ENCODE measurements at places on chromosomes 1 and 21.
A peak's percentile ranks its signal among the peaks of the same experiment; 100 is the strongest.

DNA sequence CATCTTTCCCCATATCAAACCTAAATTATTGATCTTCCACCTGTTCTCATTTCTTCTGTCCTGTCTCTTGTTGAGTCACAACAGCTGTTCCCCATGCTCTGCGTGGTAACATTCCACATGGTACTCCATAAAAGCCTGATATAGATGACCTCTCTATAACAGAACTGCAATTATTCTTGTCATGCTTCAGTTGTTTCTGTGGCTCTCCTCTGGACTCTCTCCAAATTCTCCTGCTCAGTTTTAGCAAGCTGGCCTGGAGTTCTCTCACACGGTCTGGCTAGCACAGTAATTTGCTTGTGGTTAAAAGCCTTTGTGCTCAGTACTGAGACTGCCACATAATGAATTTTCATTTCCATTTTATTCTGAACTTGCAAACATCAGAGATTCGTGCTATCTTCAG lies 10.6 kb upstream of the LRRC39 start:
- no peaks in the 10 kb centered on the region for H3K27me3 ChIP-seq
- DNase-seq: no peak
- no peaks in the 10 kb centered on the region for H3K4me1 ChIP-seq
- H3K36me3 ChIP-seq: no peaks in the 10 kb centered on the region
- H3K27ac ChIP-seq: no peak overlapping the region

- no peaks in the 10 kb centered on the region for H3K4me1 ChIP-seq
- no peak for DNase-seq
- H3K27me3 ChIP-seq: no peaks in the 10 kb centered on the region
- H3K27ac ChIP-seq: no peak overlapping the region
- H3K36me3 ChIP-seq: no peaks in the 10 kb centered on the region
These were observed 56.0 kb downstream of the TBCE start for GRCh38 chr1:235423214-235423652.

DNA sequence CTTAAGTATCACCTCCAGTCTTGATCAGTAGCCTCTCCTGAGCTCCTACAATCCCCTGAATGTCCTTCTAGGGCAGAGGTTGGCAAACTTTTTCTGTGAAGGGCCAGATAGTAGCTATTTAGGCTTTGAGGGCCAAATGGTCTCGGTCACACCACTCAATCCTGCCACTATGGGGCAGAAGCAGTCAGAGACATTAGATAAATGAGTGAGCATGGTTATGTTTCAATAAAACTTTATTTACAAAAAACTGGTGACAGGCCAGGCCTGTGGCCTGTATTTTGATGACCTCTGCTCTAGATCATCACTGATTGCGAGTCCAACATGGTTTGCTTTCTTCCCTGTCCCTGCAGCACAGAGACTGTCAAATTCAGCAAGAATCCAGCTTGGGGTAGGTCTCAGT lies 36.3 kb downstream of the LRP8 start:
- no peaks in the 10 kb centered on the region for H3K27me3 ChIP-seq
- peaks cover 45% of the 10 kb centered on the region for H3K4me1 ChIP-seq
- no peaks in the 10 kb centered on the region for H3K36me3 ChIP-seq
- H3K4me3 ChIP-seq: no peak overlapping the region
- no peak for DNase-seq
- H3K27ac ChIP-seq: peak overlapping the region; percentile 46

GRCh38 chr1:168396940-168397684 lies 116.4 kb downstream of the TBX19 start:
- no peaks in the 10 kb centered on the region for H3K4me1 ChIP-seq
- H3K36me3 ChIP-seq: no peaks in the 10 kb centered on the region
- no peak overlapping the region for H3K4me3 ChIP-seq

GRCh38 chr1:230415405-230416132 lies 10.6 kb downstream of the PGBD5 start:
- no peak overlapping the region for H3K27ac ChIP-seq
- no peaks in the 10 kb centered on the region for H3K27me3 ChIP-seq
- DNase-seq: no peak
- H3K4me1 ChIP-seq: no peaks in the 10 kb centered on the region

GRCh38 chr1:42924082-42924850 lies 34.4 kb downstream of the SLC2A1 start:
- peak overlapping the region; percentile 89 for H3K4me3 ChIP-seq
- peak; percentile 82 for DNase-seq
- no peaks in the 10 kb centered on the region for H3K27me3 ChIP-seq
- peak overlapping the region; percentile 87 for H3K27ac ChIP-seq

GRCh38 chr1:78726686-78727085 lies 77.1 kb downstream of the IFI44 start:
- no peak overlapping the region for H3K4me3 ChIP-seq
- H3K27me3 ChIP-seq: no peaks in the 10 kb centered on the region
- DNase-seq: no peak
- no peaks in the 10 kb centered on the region for H3K36me3 ChIP-seq
- no peak overlapping the region for H3K27ac ChIP-seq

DNA sequence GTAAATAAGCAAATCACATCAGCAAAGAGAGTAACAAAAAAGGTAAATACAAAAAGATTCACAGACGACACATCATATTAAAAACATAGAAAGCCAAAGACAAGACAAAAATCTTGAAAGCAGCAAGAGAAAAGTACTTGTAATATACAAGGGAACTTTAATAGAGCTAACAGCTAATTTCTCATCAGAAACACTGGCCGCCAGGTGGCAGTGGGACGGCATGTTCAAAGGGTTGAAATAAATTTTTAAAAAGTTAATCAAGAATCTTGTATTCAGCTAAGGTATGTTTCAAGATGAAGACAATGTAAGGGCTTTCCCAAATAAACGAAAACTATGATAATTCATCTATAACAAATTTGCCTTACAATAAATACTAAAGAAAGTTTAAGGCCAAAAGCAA lies 358.1 kb downstream of the LRRIQ3 start:
- H3K27me3 ChIP-seq: no peaks in the 10 kb centered on the region
- H3K27ac ChIP-seq: no peak overlapping the region
- DNase-seq: no peak
- H3K36me3 ChIP-seq: no peaks in the 10 kb centered on the region

DNA sequence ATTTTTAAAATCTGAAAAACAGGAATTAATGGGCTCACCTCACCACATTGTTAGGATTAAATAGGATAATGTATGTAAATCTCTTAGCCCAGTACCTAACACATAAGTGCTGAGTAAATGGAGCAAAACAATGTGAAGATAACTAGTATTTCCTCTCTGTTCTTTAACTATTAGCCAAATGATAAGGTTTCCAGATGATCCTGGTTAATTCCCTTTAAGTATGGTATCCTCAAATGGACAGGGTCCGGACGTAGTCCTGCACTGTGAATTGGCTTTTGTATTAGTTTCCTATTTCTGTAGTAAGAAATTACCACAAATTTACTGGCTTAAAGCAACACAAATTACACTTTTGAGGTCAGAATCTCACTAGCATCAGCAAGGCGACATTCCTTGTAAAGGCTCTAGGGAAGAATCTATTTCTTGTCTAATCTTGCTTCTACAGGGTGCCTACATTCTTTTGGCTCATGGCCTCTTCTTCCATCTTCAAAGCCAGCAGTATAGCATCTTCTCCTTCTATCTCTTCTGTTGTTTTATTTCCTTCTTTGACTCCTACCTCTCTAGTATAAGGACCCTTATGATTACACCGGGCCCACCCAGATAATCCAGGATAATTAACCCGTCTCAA lies 17.1 kb downstream of the SCAF4 start:
- no peaks in the 10 kb centered on the region for H3K27me3 ChIP-seq
- H3K4me3 ChIP-seq: no peak overlapping the region
- DNase-seq: no peak
- H3K4me1 ChIP-seq: peaks cover 32% of the 10 kb centered on the region
